ENCODE measurements at places on chromosomes 1 and 21.

DNA sequence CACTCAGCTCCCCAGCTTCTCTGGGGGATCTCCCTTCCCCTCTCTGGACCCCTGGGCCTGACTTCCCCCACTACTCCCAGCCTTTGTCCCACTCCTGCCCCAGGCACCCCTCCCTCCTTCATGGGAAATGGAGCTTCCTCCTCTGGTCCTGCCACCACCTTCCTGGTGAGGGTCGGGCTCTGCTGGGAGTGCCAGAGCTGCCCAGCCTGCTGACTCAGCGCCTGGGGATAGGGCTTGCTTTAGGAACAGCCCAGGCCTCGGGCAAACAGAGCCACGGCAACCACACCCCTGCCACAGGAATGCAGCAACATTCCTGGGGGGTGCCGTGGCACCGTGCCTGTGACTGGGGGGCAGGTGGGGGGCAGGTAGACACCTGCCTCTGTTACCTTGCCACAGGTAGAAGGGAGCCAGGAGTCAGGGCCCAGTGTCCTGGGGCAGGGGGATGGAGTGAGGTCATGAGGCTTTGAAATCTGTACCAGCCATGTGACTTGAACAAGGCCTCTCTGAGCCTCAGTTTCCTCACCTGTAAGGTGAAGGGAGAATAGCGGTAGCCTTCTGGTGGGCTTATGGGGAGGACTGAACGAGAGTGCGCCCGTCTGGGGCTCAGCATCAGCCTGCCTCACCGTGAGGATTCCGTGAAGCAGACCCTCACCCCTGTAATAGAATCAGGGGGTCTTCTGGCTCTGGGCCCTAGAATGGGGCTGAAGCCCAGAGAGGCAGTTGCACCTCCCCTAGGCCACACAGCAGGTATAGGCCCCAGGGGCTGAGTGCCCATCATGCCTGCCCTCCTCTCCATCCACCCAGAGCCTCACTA, 17.8 kb upstream of the EPHA2 start:
- no peak for DNase-seq

- no peak for DNase-seq
Observed at GRCh38 chr1:157153746-157154145, 15.6 kb upstream of the ETV3 start.

DNA sequence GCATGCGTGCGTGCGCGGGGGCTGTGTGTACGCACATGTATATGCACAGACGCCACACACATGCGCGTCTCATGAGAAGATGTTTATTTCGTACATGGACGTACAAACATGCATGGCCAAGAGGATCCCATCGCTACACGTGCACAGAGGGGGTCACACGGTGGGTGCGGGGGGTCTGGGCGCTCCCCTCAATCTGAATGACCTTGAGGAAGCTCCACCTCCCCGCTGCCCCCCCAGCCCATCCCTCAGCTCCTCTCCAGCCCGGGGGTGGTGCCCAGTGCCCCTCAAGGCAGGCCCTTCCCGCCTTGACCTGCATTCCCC, 1.5 kb downstream of the TMEM240 start:
- no peak for DNase-seq

DNA sequence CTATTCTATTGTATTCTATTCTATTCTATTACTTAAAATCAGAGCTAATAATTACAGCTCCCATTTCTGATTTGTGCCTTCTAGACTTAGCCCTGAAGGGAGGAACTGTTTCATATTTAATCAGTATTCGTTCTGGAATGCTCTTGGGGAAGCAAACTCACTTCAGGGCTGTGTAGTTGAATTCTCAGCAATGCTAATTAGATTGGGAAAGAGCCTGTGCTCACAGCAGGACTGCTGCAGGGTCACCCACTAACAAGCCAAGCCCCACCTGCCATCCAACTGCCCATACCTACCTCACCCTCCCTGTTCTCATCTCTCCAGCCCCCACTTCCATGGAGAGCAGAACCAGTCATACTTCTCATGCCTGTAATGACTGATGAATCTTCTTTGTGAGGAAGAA, 464.2 kb downstream of the PTPRU start:
- DNase-seq = no peak

DNA sequence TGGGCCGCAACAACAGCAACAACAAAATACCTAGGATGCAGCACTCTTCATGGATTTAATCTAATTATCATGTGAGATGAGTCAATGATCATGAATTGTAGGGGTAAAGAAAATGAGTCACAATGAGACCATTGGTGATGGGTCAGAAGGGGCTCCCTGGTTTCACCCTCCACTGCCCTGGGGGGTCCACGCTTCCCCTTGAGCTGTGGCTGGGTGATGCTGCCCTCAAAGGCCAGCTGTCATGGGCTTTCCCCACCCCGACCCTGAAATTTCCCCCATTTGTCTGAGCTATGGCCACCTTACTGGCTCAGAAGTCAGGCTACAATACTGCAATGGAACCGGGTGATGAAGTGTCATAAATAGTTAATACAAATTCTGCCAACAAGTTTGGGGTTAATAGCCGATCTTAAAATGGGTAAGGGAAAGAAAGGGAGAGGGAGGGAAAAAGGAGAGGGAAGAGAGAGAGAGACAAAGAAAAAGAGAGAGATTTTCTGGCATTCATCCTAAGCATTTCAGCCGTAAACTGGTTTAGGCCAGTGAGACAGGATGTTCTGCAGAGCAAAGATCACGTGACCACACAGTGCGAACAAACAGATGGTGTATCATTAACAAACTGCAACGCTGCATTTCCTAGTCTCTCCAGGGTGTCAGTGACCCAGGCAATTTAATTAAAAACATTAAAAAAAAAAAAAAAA, 143.4 kb upstream of the ERRFI1 start:
- DNase-seq = peak; percentile 15

GRCh38 chr1:224494343-224494742, 59.7 kb upstream of the WDR26 start:
- no peak for DNase-seq

DNA sequence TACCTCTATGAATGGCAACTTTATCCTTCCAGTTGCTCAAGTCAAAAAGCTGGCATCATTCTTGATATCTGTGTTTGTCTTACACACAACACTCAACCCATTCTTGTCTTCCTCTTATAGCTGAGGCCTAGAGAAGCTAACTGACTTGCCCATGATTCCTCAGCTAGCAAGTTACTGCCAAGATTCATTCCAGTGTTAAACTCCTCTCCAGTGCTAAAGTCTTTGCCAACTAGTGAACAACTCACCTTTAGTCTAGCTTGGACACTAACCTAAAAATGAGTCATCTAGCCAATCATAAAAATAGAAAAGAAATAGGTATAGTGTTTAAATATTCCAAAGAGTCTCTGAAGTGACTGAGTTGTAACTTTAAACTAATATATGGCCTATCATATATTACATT, 45.6 kb upstream of the RGS2 start:
- DNase-seq = no peak

DNA sequence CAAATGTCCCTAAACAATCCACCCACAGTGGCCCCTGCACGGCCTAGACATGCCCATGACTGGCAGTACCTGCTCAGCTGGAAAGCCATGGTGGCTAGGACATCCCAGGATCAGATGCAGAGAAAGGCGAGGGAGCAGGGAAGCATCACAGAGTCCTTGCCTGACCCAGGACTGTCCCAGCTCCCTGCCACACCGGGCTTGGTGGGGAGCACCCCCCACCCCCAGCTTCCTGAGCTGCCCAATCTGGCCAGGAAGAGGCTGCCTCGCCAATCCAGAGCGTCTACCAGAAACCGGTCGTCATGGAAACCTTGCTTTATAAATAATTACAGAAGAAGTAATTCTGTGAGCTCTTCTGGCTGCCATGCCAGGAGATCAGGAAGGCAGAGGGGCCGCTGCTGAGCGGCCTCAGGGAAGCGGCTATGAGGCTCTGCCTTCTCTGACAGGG, 34.8 kb downstream of the ACOT7 start:
- DNase-seq = no peak

- no peak for DNase-seq
Observed at GRCh38 chr1:11355559-11356475, 82.8 kb downstream of the UBIAD1 start.

GRCh38 chr21:44405948-44406872, 49.1 kb upstream of the LRRC3 start:
- DNase-seq = no peak

- DNase-seq = no peak
Observed at GRCh38 chr1:1946540-1946939, 27.5 kb upstream of the TMEM52 start.

DNA sequence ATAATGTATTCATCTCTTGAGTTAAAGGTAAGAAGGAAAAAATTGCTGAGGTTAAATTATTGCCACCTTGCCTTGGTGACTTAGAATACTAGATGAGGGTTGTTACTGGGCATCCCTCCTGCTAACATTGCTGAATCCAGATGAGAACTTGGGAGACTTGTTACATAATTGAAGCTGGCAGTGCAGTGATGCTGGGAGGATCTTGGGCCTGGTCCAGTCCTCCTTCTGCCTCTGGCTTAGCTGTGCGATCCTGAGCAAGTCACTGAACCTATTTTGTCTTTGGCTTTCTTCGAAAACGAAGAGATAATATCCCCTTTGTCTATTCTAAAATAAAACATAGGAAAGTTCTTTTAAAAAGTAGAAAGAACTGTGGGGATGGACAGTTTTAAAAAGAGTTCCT, 244.9 kb upstream of the NRIP1 start:
- DNase-seq = no peak

- no peak for DNase-seq
Observed at GRCh38 chr1:234670967-234671626, 61.1 kb upstream of the IRF2BP2 start.

DNA sequence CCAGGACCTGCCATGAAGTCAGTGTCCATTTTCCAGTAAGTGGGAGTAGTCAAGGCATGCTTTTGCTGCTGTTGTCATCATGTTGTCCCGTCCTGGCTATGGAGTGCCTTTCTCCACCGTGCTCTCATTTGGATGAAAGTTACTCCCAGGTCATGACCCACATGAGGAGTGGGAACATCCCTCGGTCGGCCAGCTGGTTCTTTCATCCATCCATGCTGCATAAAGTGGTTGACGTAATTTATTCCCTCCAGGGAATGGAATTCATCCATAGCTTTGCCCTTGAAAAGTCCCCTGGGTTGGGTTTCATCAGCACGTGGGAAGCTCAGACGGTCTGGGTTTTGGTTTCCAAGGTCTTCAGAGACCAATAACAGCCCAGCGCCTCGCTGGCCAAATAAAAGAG, 11.6 kb downstream of the PLA2G2A start:
- no peak for DNase-seq

GRCh38 chr1:41695118-41695745, 210.7 kb upstream of the EDN2 start:
- peak; percentile 34 for DNase-seq

DNA sequence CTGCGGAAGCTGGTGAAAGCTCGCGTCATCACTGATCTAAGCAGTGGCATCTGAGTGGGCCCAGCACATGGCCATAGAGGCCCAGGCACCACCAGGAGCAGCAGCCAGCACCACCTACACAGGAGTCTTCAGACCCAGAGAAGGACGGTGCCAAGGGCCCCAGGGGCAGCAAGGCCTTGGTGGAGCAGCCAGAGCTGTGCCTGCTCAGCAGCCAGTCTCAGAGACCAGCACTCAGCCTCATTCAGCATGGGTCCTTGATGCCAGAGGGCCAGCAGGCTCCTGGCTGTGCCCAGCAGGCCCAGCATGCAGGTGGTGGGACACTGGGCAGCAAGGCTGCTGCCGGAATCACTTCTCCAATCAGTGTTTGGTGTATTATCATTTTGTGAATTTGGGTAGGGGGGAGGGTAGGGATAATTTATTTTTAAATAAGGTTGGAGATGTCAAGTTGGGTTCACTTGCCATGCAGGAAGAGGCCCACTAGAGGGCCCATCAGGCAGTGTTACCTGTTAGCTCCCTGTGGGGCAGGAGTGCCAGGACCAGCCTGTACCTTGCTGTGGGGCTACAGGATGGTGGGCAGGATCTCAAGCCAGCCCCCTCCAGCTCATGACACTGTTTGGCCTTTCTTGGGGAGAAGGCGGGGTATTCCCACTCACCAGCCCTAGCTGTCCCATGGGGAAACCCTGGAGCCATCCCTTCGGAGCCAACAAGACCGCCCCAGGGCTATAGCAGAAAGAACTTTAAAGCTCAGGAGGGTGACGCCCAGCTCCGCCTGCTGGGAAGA, 3.2 kb upstream of the ARTN start:
- no peak for DNase-seq

- no peak for DNase-seq
Observed at GRCh38 chr1:211329764-211330201, 3.1 kb downstream of the TRAF5 start.

- DNase-seq = no peak
Observed at GRCh38 chr1:75970631-75971030, 38.4 kb upstream of the ASB17 start.

DNA sequence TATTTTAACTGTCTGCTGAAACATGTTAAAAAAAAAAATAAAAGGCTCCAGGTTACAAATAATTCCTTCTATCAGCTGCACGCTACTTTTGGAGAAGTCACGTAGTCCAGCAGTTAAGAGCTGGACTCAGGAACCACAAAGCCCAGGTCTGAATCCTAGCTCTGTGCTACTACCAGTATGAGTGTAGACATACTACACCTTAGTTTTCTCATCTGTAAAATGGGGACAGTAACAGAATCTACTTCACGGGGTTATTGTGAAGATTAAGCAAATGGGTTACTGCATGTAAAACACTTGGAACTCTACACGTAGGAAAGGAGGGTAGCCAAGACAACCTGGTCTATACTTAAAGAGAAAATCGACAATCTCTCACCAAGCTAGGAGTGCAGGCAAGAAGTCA, 48.3 kb downstream of the TARBP1 start:
- DNase-seq = no peak

- DNase-seq = no peak
Observed at GRCh38 chr21:19256934-19257660, 853.5 kb upstream of the TMPRSS15 start.

GRCh38 chr1:36560177-36560576, 77.5 kb upstream of the CSF3R start:
- no peak for DNase-seq

DNA sequence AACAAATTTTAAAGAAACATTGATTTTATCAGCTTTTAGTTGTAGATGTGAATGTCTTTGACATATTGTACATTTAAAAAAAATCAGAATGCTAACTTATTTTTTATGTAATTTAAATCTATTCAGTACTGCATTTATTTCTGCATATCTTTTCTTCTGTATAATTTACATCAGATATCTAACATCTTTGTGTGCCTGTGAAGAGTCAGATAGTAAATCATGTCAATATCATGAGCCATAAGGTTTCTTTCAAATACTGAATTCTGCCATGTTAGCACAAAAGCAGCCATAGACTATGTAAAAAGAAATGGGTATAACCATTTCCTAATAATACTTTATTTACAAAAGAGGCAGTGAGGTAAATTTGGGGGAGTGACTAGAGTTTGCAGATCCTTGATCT, 1829.2 kb downstream of the NCAM2 start:
- no peak for DNase-seq
